ENCODE measurements at places on chromosomes 1 and 21. TPM values are rescaled to one million over a fixed set of nuclear protein-coding genes. Genes with fewer than 3 reads are reported as not detected.

Gene FCRL6
- total RNA-seq, result not detected

Gene RIMS3
- total RNA-seq, result 12.0 TPM

Gene TMEM82
- total RNA-seq, result 4.7 TPM

Gene ADCY10
- total RNA-seq, result 0.13 TPM

Gene RNF223
- not detected for total RNA-seq

Gene RAB25
- 142 TPM for total RNA-seq

Gene CCDC17
- total RNA-seq, result 5.1 TPM

Gene DYNLT5
- total RNA-seq, result 6.6 TPM

Gene CA6
- total RNA-seq, result not detected

Gene LAMC1
- 56.0 TPM for total RNA-seq

Gene SLAMF7
- total RNA-seq, result not detected

Gene CYP4Z1
- total RNA-seq, result 0.31 TPM

Gene DIO1
- total RNA-seq, result not detected

Gene GSTM1
- 54.1 TPM for total RNA-seq

Gene TMPRSS2
- 4.3 TPM for total RNA-seq

Gene FCMR
- not detected for total RNA-seq

Gene LIN28A
- total RNA-seq, result 1,041 TPM

Gene NBPF6
- total RNA-seq, result not detected

Gene PLK3
- 9.0 TPM for total RNA-seq

Gene BROX
- 22.8 TPM for total RNA-seq

Gene S100A9
- total RNA-seq, result not detected

Gene SAMD11
- total RNA-seq, result 152 TPM

Gene SLX9
- total RNA-seq, result 42.6 TPM

Gene TNFSF18
- total RNA-seq, result not detected

Gene CGN
- 39.9 TPM for total RNA-seq

Gene GPR153
- 2.9 TPM for total RNA-seq

Gene DPT
- not detected for total RNA-seq

Gene FCGR2B
- not detected for total RNA-seq

Gene SNX27
- 50.7 TPM for total RNA-seq

Gene NVL
- 29.1 TPM for total RNA-seq

Gene ADAMTS5
- 0.48 TPM for total RNA-seq

Gene PADI1
- total RNA-seq, result not detected

Gene L1TD1
- total RNA-seq, result 66.7 TPM

Gene ACTL8
- not detected for total RNA-seq

Gene RAVER2
- total RNA-seq, result 20.3 TPM

Gene CELA2A
- total RNA-seq, result not detected

Gene NBPF4
- total RNA-seq, result not detected

Gene BTBD8
- total RNA-seq, result 6.8 TPM

Gene KRTAP21-2
- not detected for total RNA-seq

Gene CD5L
- not detected for total RNA-seq

Gene GBP1
- total RNA-seq, result not detected

Gene HCRTR1
- not detected for total RNA-seq
